ENCODE measurements at places on chromosomes 2 and 18.

DNA sequence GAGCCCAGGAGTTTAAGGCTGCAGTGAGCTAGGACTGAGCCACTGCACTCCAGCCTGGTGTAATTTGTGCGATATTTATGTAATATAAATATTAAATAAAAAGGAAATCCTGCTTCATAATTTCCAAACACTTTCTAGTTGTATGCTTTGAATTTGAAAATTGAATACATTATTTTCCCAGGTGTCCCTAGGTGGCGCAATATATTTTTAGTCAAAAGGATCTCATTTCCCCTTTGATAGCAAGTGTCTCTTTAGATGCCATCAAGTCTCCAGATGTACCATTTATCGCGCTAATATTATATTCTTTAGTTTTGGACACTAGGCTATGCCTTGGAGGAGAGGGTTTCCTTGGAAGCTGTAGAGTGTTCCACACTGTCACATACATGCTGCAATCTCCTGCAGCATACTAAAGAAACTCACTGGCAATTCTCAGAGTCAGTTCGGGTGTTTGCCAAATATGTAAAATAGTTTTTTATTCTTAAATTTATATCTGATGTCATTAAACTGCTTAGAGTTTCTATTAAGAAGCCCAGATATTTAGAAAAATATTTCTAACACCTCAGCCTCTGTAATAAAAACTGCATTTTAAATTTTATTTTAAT is 5.6 kb upstream of the WDR7 start:
- DNase-seq: no peak

DNA sequence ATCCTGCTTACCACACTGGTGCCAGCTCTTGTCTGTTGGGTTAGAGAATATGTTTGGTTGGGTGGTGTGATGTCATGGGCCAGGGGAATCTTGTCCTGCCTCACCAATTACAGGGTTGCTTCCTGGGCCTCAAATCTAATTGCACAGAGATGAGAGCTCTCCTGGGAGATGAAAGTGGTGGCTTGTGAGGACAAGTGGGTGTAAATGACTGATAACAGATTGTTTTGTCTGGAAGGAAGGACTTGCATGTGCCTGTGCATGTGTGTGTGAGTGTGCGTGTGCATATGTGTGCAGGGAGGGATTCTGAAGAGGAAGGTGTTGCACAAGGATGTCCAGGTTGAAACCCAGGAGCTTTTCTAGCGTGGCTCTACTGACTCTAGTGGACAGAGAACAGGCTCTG is 271.9 kb downstream of the LOXHD1 start:
- DNase-seq: no peak

DNA sequence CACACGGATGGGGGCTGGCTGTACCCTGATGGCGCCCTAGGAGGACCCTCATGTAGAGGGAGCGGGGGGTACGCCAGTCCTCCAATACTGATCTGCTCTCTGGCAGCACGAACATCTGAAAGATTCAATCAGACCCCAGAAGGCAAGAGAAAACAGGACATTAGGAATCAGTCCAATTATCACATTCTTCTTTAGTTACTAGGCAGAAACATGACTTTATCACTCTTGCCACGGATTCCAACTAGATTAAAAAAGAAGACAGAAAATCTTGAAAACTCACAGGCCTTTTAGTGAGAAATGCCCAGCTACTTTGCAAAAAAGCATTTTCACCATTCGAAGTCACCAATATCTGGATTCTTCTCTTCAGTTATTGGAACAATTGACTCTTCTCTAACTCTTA is 68.4 kb downstream of the ID2 start:
- DNase-seq: no peak

DNA sequence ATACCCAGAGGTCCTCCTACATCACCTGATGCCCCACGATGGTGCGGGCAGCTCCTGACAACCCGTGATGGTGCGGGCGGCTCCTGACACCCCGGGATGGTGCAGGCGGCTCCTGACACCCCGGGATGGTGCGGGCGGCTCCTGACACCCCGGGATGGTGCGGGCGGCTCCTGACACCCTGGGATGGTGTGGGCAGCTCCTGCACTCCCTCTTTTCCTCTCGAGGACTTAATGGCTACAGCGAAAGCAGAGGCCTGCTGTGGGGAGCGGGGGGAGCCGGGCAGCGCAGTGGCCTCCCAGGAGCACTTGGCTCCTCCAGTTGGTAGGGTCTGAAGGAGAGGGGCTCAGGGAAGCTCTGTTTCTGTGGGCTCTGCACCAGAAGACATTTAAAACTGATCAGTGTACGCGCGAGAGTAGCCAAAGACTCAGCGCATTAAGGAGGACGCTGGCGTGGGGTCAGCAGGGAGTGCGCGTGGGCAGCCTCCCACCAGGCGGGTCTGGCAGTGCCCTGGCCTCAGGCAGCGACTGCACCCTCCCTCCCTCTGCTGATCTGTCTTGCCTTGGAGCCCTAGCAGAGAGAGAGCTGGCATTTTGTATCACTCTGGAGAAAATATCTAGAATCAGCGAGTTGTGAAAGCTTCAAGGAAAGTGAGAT is 464.5 kb upstream of the MYT1L start:
- DNase-seq: no peak

DNA sequence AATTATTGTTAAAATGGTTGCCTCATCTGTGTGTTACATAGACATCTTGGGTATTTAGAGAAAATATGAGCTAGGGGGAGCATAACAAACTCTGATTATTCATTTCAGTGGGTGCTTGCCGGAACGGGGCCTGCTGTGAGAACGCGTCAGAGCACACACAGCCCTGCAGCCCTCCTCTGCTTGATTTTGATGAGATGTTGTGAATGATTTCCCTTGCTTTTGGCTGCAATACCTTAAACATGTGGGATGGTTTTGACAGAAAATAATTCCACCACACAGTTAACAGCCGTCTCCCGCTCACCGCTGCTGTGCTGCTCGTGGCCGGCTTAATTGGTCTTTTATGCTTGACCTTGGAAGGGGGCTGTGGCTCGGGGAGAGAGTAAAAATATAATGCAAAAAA is 49.9 kb upstream of the TXNDC2 start:
- DNase-seq: no peak

DNA sequence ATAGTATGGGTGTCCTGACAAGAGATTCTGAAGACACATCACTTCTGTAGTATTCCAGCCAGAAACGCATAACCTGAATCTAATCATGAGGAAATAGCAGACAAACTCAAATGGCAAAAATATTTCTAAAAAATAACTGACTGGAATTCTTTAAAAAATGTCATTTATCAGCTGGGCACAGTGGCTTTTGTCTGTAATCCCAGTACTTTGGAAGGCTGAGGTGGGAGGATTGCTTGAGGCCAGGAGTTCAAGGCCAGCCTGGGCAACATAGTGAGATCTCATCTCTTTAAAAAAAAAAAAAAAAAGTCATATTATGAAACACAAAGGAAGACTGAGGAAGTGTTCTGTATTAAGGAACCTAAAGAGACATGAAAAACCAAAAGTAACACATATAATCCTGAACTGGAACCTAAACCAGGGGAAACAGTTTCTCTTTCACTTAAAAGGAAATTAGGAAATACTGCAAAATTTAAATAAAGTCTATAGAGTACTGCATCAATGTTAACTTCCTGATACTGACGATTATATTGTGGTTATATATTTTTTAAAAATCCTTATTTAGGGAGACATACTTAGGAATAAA is 29.9 kb downstream of the SESTD1 start:
- DNase-seq: no peak

GRCh38 chr2:101327863-101328394 is 19.4 kb upstream of the RNF149 start:
- DNase-seq: no peak

GRCh38 chr18:22485808-22486244 is 68.1 kb upstream of the CTAGE1 start:
- no peak for DNase-seq

DNA sequence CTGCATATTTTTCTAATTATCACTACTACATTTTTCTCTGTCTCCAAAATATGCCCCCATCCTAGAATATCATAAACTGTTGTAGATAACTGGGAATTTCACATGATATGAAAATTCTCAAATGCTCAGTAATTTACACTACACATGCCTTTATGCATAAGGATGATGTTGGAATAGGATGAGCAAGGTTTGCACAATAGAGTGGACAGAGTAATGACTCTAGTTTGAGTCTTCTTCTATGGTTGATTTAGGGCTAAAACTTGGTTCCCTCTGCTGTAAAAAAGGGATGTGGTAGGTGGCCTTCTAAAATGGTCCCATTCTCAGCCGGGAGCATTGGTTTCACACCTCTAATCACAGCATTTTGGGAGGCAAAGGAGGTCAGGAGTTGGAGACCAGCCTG is 129.9 kb downstream of the BCL11A start:
- DNase-seq: no peak

DNA sequence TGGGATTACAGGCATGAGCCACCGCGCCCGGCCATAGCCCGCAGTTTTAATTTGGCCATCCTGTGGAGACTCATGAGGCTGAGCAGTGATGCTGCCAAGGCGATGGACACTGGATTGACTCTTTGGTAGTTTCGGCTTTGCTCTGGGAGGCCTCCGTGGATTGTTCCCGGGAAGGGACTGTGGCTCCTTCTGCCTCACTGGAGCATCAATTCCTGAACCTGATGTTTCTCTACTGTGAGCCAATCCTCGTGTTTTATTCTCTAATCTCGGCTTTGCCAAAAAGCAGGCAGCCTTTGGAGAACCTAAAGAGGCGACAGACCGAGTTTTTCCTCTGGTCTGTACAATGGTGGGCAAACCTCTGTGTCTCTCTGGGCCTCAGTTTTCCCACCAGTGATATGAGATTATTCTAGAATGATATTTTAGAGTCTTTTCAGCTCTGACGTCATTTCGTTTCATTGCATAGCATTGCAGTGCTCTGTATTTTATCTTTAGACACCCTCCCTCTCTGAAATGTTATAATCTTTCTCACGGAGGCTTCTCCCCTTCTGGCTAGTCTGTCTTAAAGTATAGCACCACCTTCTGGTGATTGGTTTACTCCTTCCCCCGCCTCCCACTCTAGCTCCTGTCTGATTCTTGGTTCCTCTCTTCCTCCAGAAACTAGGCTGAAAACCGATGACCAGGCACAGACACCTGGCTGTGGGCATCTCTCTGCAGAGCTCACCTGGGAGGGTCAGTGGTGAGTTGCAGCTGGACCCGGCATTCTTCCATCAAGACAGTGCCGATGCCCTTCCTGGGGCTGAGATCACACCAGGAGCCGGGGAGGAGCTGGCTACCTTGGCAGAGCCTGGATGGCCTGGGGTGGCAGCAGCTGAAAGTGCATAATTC is 341.3 kb downstream of the MYCN start:
- peak; percentile 1 for DNase-seq

DNA sequence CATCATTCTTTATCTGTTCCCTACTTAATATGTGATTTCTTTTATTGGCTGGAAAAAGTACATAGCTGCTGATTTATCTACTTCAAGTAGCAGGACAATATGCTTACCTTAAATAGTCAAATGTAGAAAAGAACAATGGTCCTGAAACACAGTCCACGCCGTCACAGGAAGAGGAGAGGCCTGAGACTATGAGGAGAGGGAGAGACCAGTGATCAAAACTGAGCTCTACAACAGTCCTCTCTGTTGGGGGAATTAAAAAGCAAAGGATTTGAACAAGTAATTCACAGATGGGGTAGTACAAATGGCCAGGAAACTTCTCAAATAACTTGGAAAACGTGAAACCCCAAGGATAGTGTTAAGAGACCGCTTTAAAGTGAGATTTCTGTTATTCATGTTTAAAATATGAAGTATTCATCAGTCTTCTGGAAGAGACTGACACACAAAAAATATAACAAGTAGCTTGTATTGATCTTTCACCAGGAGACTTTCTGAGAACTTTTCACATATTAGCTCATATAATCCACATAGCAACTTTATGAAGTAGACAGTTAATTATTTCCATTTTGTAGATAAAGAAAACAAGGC is 20.2 kb downstream of the SCYGR8 start:
- DNase-seq: no peak

DNA sequence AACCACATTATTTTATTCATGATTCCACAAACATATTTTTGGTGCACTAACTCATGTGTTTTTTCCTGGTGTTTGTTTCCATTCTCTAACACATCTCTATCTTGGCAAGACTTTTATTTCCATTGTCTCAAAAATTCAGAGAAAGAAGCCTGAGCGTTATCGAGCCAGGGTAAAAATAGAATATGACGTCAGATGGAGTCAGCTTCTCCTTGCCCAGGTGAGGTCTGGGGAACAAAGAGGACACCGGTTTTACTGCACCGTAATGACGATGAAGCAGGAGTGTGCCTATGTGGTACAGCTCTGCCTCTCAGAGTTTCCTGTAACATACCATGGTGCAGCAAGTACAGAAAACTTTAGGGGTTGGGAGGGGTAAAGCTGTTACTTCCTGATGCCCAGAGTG is 661.6 kb downstream of the PLCL1 start:
- no peak for DNase-seq

DNA sequence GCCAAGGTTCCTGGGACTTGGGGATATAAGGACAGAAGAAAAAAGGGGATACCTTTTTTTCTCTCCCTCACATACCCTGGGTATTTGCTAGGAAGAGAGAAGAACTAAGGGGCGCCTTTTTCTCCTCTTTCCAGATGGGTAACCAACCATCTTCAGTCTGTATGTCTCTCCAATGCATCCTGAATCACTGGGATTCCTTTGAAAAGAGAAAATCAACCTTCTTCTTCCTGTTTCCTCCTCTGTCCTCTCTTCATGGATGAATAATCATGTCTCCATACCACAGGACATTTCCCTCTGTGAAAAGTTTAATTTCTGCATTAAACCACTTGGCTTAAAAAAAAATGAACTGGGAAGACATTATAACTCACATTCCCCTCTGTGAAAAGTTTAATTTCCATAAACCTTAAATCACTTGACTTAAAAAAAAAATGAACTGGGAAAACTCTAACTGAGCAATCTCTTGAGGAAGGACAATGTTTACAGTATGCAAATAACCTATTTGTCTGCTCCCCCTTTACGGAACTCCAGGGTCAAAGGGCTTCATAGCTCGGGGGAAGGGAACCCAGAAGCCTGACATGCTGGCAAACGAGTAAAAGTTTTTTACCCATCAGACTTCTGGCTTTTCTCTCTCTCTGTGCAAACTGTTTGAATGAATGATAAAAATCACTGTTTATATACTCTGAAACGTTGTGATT is 56.7 kb upstream of the FAM98A start:
- DNase-seq: no peak

DNA sequence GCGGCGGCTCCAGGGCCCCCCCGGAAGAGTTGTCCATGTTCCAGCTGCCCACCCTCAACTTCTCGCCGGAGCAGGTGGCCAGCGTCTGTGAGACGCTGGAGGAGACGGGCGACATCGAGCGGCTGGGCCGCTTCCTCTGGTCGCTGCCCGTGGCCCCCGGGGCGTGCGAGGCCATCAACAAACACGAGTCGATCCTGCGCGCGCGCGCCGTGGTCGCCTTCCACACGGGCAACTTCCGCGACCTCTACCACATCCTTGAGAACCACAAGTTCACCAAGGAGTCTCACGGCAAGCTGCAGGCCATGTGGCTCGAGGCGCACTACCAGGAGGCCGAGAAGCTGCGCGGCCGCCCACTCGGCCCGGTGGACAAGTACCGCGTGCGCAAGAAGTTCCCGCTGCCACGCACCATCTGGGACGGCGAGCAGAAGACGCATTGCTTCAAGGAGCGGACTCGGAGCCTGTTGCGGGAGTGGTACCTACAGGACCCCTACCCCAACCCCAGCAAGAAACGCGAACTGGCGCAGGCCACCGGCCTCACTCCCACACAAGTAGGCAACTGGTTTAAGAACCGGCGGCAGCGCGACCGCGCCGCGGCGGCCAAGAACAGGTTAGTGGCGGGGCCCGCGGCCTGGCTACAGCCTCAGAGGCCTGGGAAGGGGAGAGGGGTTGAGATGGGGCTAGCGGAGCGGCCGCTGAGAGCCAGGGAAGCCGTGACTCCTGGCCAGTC is 965 bp downstream of the SIX3 start:
- DNase-seq: no peak
